ENCODE measurements at places on chromosomes 5 and 9.

- no peak for DNase-seq
Measured at GRCh38 chr5:92402956-92403702, 1020.0 kb upstream of the ARRDC3 start.

GRCh38 chr5:91293131-91293530 lies 90.0 kb downstream of the ARRDC3 start:
- DNase-seq: no peak

DNA sequence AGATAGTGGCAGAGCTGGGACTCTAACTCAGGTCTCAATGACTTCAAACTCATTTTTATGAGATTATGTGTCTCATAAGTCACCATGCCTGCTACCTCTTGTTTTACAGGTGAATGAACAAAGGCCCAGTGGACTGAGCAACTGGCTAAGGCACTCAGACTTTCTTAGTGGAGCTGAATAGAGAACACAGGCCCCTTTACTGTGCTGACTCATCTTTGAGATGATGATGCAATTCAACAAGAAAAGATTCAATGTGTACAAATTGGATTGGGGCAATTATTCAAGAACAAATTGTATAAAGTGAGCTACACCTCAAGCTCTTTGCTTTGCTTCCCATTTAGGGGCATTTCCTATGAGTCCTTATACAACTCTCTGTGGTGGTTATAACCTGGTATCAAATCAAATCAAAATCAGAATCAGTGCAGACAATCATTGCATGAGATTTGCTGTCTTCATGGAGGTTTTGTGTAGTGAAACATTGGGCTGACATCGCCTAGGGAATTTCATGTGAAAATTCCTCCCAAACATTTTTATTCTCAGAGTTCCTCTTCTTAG lies 84.3 kb upstream of the PPP2R2B start:
- DNase-seq: no peak

- no peak for DNase-seq
Measured at GRCh38 chr9:87029905-87030304, 82.6 kb upstream of the GAS1 start.

DNA sequence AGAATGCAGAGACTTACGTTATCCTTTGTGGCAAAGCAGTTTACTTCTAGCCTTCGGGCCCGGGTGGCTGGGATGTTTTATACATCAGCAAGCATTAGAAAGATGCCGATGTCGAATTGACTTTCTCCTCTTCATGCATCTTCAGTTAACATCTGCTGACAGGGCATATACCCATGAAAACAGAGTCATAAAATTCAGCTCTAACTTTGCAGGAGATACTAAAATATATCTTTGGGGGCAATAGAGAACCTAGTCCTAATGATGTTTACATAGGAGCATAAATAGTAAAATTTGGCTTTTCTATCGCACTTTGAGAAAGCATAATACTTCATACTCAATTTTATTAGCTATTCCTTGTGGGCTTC lies 247.9 kb downstream of the PRELID2 start:
- DNase-seq: no peak

All from stimulated activated CD8-positive, alpha-beta memory T cell treated with anti-CD3 and anti-CD28 coated beads, Interleukin-15, amount 100 ng/mL, for 48 hours (primary cell).